CD4-positive, alpha-beta T cell (primary cell): ENCODE measurements at places on chromosomes 1 and 21. TPM values are rescaled to one million over a fixed set of nuclear protein-coding genes. Genes with fewer than 3 reads are reported as not detected.

DNA sequence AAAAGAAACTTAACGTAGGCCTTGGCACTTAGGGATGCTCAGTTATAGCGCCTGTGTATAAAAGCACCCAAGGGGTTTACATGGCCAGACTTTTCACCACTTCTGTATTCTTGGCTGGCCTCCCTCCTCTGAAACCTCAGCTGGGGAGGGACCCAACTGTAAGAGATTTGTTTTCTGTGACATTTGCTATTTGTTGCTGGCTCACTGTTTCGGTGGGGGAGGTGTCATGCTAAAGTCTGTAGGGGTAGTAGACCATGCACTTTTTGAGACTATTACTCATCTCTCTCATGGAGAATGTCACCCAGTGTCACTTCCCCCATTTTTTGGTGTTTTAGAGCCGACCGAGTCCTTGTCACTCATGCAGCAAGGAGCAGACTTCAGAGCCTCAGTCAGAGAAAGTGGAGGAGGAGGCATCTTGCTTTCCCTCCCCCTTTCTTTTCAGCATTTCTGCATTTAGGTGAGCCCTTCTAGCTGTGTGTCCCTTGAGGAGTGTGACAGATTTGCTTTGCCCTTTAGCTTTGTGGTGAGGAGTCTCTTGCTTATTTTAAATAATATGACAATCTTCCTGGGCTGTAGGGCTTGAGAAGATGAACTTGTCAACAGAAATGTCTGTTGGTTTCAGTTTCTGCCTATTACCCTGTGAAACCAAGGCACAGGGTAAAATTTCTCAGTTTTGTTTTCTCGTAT is 160.1 kb downstream of the FASLG start:
- DNase-seq: no peak
- H3K27me3 ChIP-seq: no peaks in the 10 kb centered on the region
- H3K36me3 ChIP-seq: no peaks in the 10 kb centered on the region
- peaks cover 15% of the 10 kb centered on the region for H3K4me1 ChIP-seq
- peak overlapping the region; percentile 16 for H3K27ac ChIP-seq
- peak overlapping the region; percentile 21 for H3K4me3 ChIP-seq

DNA sequence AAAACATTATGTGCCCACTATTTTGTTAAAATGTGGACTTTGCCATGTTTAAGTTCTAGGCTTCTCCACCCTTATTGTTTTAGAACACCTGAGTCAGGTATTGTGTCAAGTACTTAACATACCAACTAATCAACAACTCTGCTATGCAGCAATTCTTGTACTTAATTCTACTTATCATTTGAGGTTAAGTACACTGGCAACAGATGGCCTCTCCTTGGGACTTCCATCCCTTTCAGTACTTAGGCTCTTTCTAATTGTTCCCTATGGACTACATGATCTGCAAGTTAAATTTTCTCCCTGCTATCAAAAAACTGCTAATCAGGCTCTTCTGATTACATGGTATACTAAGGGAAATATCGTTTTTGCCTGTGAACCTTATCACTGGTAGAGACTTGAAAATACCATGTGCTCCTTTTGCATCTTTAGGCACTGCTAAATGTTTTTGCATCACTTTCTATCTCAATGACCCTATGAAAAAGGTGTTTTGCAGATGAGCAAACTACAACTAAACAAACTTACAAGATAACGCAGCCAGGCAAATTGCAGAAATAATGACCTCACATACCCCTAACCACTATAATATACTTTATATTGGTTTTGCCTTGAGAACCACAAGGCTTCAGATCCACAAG is 18.9 kb downstream of the SFPQ start:
- H3K27ac ChIP-seq: no peak overlapping the region
- no peaks in the 10 kb centered on the region for H3K27me3 ChIP-seq
- H3K4me1 ChIP-seq: no peaks in the 10 kb centered on the region
- no peak overlapping the region for H3K4me3 ChIP-seq
- no peak for DNase-seq

GRCh38 chr1:161226320-161226711 is 456 bp downstream of the TOMM40L start:
- peaks cover 23% of the 10 kb centered on the region for H3K36me3 ChIP-seq
- peak overlapping the region; percentile 84 for H3K4me3 ChIP-seq
- DNase-seq: no peak
- no peaks in the 10 kb centered on the region for H3K27me3 ChIP-seq
- no peak overlapping the region for H3K27ac ChIP-seq

- H3K36me3 ChIP-seq: peaks cover 34% of the 10 kb centered on the region
- peak overlapping the region; percentile 62 for H3K27ac ChIP-seq
- peaks cover 71% of the 10 kb centered on the region for H3K4me1 ChIP-seq
- H3K4me3 ChIP-seq: no peak overlapping the region
- no peaks in the 10 kb centered on the region for H3K27me3 ChIP-seq
Measured at GRCh38 chr1:8382051-8382505, 64.2 kb downstream of the SLC45A1 start.

DNA sequence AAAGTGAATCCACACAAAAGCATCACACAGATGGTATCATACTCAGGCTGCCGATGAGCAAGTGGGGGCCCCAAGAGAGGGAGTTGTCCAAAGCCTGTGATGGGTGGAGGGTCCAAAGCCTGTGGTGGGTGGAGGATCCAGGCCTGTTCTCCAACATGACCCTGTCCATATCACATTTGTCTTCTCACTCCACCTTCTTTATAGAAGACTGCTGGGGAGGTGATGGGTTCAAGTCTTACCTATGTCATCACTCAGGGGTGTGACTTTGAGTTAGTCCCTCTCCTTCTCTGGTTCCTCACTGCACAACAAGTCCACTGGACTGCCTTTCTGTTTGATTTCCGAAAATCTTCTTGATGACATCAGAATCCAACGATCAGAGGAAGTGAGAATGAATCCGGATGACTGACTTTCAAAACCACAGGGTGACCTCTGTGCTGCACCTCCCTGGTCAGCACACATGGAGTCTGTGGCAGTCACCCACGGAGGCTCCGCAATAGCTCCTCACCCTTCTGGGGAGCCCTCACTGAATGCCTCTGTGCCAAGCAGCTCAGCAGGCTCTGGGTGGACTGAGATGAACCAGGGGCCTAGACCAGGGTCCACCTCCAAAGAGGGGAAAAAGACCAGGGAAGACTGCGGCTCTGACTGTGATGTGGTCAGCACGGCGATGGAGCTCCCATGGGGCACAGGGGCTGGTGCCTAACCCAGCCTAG is 166.8 kb downstream of the HIVEP3 start:
- H3K4me1 ChIP-seq: peaks cover 46% of the 10 kb centered on the region
- no peak overlapping the region for H3K4me3 ChIP-seq
- no peaks in the 10 kb centered on the region for H3K36me3 ChIP-seq
- H3K27me3 ChIP-seq: no peaks in the 10 kb centered on the region
- DNase-seq: no peak
- H3K27ac ChIP-seq: no peak overlapping the region

GRCh38 chr1:193476748-193477147 is 290.3 kb upstream of the B3GALT2 start:
- no peak overlapping the region for H3K4me3 ChIP-seq
- no peak for DNase-seq

DNA sequence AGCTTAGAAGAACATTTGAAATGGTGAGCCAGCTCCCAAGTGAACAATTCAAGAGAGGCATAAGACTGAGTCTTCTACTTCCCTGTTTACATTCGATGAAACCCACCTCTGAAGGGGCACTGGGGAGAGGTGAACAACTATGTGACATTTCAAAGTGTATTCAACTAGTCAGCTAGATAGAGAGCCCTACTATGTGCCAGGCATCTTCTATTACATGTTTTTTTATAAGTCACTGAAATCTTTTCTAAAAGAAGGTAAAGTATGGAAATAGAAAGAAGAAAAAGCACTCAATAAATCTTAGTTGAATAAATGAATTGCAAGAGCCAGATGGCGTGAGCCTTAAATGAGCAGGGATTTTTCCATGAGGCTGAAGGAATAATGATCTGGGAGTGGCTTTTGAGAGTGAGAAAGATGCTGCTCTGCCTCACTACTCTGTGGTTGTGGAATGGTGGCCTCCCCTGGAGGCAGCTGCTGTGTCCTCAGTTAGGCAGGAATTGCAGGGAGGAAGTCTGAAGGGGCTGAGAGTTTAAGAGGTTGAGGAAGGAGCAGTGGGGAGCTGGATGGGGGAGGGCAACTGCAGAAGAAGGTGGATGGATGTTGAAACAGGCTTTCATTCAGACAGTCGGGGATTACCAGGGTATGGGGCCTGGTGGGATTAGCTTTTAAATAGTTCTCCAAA is 10.4 kb upstream of the PTPRF start:
- H3K27ac ChIP-seq: no peak overlapping the region
- H3K36me3 ChIP-seq: no peaks in the 10 kb centered on the region
- no peak overlapping the region for H3K4me3 ChIP-seq
- DNase-seq: no peak
- peaks cover 40% of the 10 kb centered on the region for H3K27me3 ChIP-seq
- no peaks in the 10 kb centered on the region for H3K4me1 ChIP-seq

- DNase-seq: peak; percentile 94
- H3K27ac ChIP-seq: peak overlapping the region; percentile 30
- peaks cover 73% of the 10 kb centered on the region for H3K4me1 ChIP-seq
- H3K4me3 ChIP-seq: no peak overlapping the region
- no peaks in the 10 kb centered on the region for H3K36me3 ChIP-seq
- no peaks in the 10 kb centered on the region for H3K27me3 ChIP-seq
Measured at GRCh38 chr1:31955917-31956736, 18.0 kb upstream of the PTP4A2 start.

DNA sequence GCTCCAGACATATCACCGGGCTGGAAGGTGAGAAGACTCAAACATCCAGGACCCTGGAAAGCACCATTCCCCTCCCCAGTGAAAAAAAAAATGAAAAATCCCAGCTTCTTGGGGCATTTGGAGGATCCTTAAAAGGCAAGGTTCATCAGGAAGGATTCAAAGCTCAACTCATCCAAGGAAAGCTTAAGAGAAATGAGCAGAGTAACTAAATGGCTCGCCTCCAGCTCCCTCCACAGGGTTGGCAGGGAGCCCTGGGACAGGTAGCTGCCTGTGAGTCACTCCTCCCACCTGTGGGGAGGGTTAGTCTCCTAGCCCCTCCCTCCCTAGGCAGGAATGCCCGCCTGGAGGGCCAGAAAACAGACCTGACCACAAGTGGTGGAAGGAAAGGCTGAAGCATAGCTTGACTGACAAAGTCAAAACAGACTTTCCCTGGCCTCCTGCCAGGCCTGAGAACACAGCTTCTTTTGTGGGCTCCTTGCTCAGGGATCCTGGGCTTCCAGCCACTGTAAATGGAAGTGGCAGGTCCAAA is 712 bp upstream of the LAMB3 start:
- H3K27me3 ChIP-seq: no peaks in the 10 kb centered on the region
- H3K4me3 ChIP-seq: no peak overlapping the region
- no peak overlapping the region for H3K27ac ChIP-seq

- H3K27me3 ChIP-seq: no peaks in the 10 kb centered on the region
- no peak overlapping the region for H3K4me3 ChIP-seq
- H3K36me3 ChIP-seq: no peaks in the 10 kb centered on the region
- H3K27ac ChIP-seq: no peak overlapping the region
- H3K4me1 ChIP-seq: no peaks in the 10 kb centered on the region
Measured at GRCh38 chr1:20882837-20883236, 95.7 kb upstream of the HP1BP3 start.

- H3K36me3 ChIP-seq: peaks cover 32% of the 10 kb centered on the region
- H3K27ac ChIP-seq: no peak overlapping the region
- H3K27me3 ChIP-seq: no peaks in the 10 kb centered on the region
- no peak overlapping the region for H3K4me3 ChIP-seq
- no peak for DNase-seq
Measured at GRCh38 chr1:156772728-156773497, 5.6 kb downstream of the PRCC start.

- no peaks in the 10 kb centered on the region for H3K4me1 ChIP-seq
- DNase-seq: no peak
- H3K27ac ChIP-seq: no peak overlapping the region
- H3K27me3 ChIP-seq: no peaks in the 10 kb centered on the region
- no peaks in the 10 kb centered on the region for H3K36me3 ChIP-seq
Measured at GRCh38 chr1:236081546-236082227, 16.8 kb upstream of the NID1 start.

Gene DEGS1
- 59.1 TPM for total RNA-seq

Gene DBT
- total RNA-seq: 5.4 TPM

Gene MPL
- total RNA-seq: not detected

Gene PGLYRP4
- total RNA-seq: not detected

Gene SELP
- 1.4 TPM for total RNA-seq

Gene NMNAT2
- total RNA-seq: not detected

Gene FAM167B
- total RNA-seq: 0.45 TPM

Gene TMEM82
- total RNA-seq: not detected

Gene MYBPHL
- not detected for total RNA-seq
